ENCODE measurements at places on chromosomes 2 and 18.

- no peak for DNase-seq
- no peaks in the 10 kb centered on the region for H3K27me3 ChIP-seq
- H3K4me3 ChIP-seq: no peak overlapping the region
- no peak overlapping the region for H3K27ac ChIP-seq
- peaks cover 32% of the 10 kb centered on the region for H3K4me1 ChIP-seq
- peaks cover 20% of the 10 kb centered on the region for H3K36me3 ChIP-seq
Observed at GRCh38 chr2:130378206-130378897, 22.5 kb downstream of the PTPN18 start.

DNA sequence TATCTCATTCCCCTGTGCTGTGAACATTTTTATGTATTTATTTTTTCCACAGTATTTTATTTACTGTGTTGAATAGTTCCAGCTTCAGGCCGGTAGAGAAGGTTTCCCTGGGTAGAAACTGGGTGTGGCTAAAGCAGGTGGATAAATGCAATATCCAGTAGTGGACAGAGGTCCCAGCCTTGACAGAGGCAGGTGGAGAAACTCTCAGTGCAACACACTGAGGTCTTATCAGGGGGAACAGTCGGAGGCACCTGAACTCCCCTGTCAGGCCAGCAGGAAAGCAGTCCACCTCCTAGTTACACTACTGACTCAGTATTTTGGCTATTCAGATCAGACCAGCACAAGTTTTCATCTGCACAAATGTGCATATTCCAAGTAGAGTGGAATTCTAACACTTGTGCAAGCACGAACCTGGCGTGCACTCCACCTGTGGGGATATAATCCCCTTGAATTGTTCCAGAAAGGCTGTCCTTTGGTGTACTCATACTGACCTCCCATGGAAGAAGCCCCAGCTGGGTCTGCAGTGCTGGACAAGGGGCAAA lies 103.3 kb downstream of the GULP1 start:
- no peak overlapping the region for H3K27ac ChIP-seq
- H3K27me3 ChIP-seq: no peaks in the 10 kb centered on the region
- no peak overlapping the region for H3K4me3 ChIP-seq
- H3K36me3 ChIP-seq: peaks cover 4% of the 10 kb centered on the region
- no peak for DNase-seq

GRCh38 chr2:240507778-240508251 lies 50.0 kb downstream of the ANKMY1 start:
- H3K27me3 ChIP-seq: no peaks in the 10 kb centered on the region
- DNase-seq: peak; percentile 53
- no peak overlapping the region for H3K27ac ChIP-seq
- H3K4me3 ChIP-seq: no peak overlapping the region

GRCh38 chr2:36584148-36584794 lies 13.7 kb downstream of the FEZ2 start:
- H3K36me3 ChIP-seq: peaks cover 30% of the 10 kb centered on the region
- H3K27me3 ChIP-seq: no peaks in the 10 kb centered on the region
- H3K4me3 ChIP-seq: no peak overlapping the region
- peaks cover 28% of the 10 kb centered on the region for H3K4me1 ChIP-seq
- DNase-seq: no peak

DNA sequence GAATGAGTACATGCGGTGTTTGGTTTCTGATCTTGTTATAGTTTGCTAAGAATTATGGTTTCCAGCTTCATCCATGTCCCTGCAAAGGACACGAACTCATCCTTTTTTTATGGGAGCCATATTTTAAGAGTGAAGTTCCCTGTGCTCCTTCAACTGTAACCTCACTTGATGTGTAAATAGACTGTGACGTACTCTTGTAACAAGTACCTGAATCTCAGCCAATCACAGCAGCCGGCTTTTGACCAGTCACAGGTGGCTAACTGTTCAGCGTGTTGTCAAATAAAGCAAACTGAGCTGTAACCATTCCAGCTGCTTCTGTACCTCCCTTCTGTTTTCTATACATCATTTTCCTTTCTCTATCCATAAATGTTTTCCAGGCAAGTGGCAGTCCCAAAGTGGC lies 774.3 kb upstream of the HS6ST1 start:
- no peaks in the 10 kb centered on the region for H3K36me3 ChIP-seq
- no peak overlapping the region for H3K4me3 ChIP-seq
- no peak overlapping the region for H3K27ac ChIP-seq
- DNase-seq: no peak
- H3K27me3 ChIP-seq: peaks cover 6% of the 10 kb centered on the region

DNA sequence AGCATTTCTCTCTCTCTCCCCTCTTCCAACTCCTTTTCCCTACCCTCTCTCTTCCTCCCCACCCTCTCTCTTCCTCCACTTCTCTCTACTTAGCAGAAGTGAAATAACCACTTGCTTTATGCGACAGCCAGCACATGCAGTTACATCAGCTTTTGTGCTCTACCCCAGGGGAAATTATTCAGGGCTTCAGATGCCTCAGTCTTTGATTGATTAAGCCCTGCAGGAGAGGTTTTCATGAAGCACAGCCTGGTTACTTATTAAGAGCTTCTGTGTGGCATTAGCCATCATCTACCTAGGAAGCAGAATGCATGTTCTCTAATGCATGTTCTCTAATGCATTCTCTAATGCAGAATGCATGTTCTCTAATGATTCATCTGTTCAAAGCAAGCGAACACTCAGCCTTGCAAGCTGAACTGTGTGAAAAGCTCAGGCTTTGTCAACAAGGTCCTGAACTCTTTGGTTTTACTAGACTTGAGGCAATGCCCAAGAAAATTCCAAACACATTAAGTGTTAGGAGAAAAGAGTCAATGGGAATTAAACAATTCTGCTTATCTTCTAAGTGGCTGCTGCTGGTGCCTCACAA lies 56.1 kb downstream of the LHCGR start:
- H3K27me3 ChIP-seq: peaks cover 3% of the 10 kb centered on the region
- no peak overlapping the region for H3K27ac ChIP-seq
- peaks cover 3% of the 10 kb centered on the region for H3K36me3 ChIP-seq
- DNase-seq: no peak

GRCh38 chr2:239880396-239880795 lies 144.7 kb downstream of the NDUFA10 start:
- peaks cover 5% of the 10 kb centered on the region for H3K27me3 ChIP-seq
- H3K4me1 ChIP-seq: peaks cover 17% of the 10 kb centered on the region
- no peak for DNase-seq
- no peak overlapping the region for H3K4me3 ChIP-seq

DNA sequence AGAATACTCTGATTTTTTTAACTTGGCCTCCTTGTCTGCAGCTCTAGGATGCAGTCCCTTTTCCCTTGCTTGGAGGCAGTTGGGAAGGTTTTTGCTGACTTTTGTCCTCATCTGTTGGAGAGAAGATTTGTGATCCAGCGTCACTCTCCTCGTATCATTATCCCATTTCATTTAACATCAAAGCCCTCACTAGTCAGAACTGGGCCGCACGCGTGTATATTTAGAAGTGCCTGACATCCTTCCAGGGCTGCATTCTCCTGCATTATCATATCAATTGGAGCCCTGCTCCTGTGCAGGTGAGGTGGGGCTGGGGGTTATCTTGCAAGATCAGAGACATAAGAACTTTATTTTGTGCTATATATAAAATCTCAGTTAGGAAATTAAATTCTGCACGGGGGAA lies 435.1 kb upstream of the HS6ST1 start:
- H3K4me1 ChIP-seq: peaks cover 61% of the 10 kb centered on the region
- H3K4me3 ChIP-seq: no peak overlapping the region
- no peak for DNase-seq
- no peaks in the 10 kb centered on the region for H3K27me3 ChIP-seq
- H3K27ac ChIP-seq: peak overlapping the region; percentile 27

- no peak overlapping the region for H3K4me3 ChIP-seq
- no peak for DNase-seq
- H3K27ac ChIP-seq: no peak overlapping the region
- H3K4me1 ChIP-seq: no peaks in the 10 kb centered on the region
- H3K27me3 ChIP-seq: peaks cover 2% of the 10 kb centered on the region
Observed at GRCh38 chr18:21184396-21184996, 57.5 kb upstream of the GREB1L start.

GRCh38 chr2:222952204-222952603 lies 91.4 kb downstream of the ACSL3 start:
- no peaks in the 10 kb centered on the region for H3K27me3 ChIP-seq
- H3K36me3 ChIP-seq: peaks cover 1% of the 10 kb centered on the region
- H3K4me3 ChIP-seq: no peak overlapping the region
- DNase-seq: no peak
- peaks cover 31% of the 10 kb centered on the region for H3K4me1 ChIP-seq
- no peak overlapping the region for H3K27ac ChIP-seq

DNA sequence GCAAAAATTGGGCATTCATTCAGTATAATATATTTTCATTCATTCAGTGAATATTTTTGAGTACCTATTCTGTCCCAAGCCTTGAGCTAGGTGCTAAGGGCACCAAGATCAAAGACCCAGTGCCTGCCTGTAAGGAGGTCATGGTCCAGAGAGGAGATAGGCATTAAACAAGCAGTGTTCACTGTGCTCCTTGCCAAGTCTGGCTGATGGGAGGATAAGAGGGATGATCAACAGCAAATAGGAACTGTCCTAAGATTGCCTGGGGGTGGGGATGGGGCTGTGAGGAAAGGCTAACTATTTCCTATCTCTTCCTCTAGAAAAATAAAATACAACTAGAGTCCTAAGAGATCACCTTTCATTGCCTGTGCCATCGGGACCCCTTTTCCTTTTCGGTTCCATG lies 60.4 kb downstream of the SETBP1 start:
- peaks cover 29% of the 10 kb centered on the region for H3K4me1 ChIP-seq
- H3K27ac ChIP-seq: no peak overlapping the region
- H3K4me3 ChIP-seq: no peak overlapping the region
- H3K27me3 ChIP-seq: no peaks in the 10 kb centered on the region
- no peak for DNase-seq

DNA sequence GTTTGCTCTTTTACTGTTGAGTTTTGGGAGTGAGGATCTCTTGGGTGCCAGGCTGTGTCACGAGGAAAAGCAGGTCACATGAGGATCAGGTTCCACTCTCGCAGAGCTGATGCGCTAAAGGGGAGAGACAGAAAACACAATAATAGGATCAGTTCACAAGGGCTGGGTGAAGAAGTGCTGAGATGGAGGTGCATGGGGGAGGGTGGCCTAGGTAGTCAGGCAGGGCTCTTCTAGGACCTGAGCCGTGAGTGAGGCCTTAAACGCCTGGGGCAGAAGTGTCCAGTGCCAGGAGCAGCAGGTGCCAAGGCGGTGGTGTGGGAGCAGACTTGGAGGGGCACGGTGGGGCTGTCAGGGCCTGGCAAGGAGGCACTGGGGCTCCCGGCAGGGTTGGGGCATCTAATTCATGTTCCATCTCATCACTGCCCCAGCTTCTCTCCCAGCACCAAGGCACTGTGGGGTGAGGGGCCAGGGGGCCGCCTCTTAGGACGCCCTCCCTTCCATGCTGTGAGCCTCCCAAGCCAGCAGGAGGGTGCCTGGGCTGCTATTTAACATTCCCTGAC lies 9.3 kb downstream of the KCNIP3 start:
- no peak overlapping the region for H3K27ac ChIP-seq
- H3K4me3 ChIP-seq: no peak overlapping the region
- no peaks in the 10 kb centered on the region for H3K4me1 ChIP-seq
- no peak for DNase-seq
- peaks cover 14% of the 10 kb centered on the region for H3K27me3 ChIP-seq

Measured in chondrocyte (in vitro differentiated cells).